LNCaP clone FGC (cell line): ENCODE measurements at places on chromosomes 4 and X.

GRCh38 chr4:63169836-63170235, 1239.4 kb downstream of the TECRL start:
- no peak for DNase-seq

- no peak for DNase-seq
Measured at GRCh38 chrX:40912576-40912975, 172.7 kb upstream of the USP9X start.

DNA sequence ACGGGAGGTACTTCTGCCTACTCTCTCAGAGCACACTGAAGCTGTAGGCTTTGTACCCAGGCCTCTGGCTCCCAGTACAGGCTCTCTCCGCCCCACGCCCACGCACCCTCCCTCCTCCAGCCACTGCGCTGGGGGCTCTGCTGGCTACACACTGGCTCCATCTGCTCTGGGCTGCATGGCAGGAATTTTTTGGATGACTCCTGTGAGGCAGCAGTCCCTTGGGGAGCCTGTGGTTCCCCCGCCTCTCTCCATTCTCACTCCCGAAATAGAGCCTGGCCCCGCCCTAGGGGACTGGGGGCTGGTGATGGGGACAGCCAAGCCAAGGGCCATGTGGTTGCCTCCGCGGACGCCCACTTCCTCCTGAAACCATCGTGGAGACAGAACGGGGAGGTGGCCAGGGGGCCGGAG, 58.1 kb upstream of the ADRA2C start:
- DNase-seq: no peak

GRCh38 chr4:158810487-158811215, 41.8 kb downstream of the FNIP2 start:
- no peak for DNase-seq

DNA sequence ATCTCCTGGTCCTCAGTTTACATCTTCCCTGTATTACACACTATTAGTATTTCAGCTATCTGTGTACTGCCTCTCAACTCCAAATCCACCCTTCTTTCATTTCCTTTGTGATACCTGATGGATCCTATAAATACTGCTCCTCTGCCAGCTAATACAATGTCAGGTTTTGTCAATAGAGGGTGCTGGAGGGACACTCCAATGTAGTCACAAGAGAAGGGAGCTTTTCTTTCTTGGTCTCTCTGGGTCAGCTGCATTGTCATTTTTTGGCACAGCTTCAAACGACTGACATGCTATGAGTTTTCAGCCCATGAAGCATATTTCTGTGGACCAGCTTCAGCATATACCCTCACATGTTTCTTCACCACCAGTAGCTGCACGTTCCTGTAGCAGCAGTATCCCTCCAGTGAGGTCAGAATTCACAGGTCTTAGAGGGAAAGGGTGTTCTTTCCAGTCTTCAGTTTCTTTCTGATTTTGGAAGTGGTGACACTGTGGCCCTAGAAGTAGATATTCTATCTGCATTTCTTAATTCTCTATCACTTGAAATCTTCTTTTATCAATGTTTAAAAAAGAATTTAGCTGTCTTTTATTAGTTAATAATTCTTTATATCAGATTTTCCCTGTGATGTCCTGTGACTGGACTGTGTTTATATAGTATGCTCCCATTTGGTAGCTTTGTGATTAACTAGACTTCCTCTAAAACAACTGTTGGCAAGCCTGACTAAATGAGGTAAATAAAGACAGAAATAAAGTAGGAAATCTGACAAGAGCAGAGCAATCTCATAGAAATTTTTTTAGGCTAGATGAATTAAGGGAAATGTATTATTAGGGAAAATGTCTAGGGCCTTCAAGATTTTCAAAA, 60.6 kb downstream of the GABRA2 start:
- DNase-seq: peak; percentile 46

- no peak for DNase-seq
Measured at GRCh38 chrX:525134-525533, 105.5 kb upstream of the SHOX start.
